Hypothalamus (tissue), 51 donors: ENCODE measurements at places on chromosomes 5 and 9.

- no peak for DNase-seq
These were observed 33.4 kb downstream of the C9orf85 start for GRCh38 chr9:71944754-71945375.

DNA sequence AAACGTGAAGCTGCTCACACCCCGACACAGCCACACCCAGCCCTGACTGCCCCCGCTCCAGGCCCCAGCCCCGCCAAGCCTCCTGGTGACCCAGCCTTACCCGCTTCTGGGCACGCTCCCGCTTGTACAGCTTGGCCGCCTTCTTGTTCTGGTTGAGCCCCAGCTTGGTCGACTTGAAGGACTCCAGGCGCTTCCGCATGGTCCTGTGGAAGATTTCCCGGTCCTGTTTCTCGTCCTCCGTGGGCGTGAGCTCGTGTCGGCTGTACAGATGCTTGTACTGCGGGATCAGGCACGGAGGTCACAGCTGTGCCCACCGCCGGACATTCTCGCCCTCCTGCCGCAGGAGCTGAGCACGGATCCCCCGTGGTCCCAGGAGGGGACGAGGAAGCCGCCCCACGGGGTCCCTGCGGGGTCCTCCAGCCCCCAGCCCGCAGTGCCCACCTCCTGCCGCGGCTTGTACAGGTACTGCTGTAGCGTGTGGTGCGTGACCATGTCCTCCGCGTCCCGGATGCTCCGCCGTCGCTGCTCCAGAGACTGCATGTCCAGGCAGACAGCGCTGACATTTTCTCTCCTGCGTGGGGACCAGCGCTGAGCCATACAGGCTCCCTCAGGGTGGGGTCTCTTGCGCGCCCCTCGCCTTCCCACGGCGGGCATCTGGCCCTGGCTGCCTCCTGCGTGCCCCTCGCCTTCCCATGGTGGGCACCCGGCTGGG, 33.3 kb downstream of the EXOC3 start:
- no peak for DNase-seq

GRCh38 chr5:169637549-169638121, 560 bp downstream of the DOCK2 start:
- DNase-seq = no peak

- no peak for DNase-seq
These were observed 17.8 kb downstream of the CDK7 start for GRCh38 chr5:69252437-69252836.

- DNase-seq = no peak
These were observed 79.6 kb downstream of the PHAX start for GRCh38 chr5:126680191-126680817.

GRCh38 chr9:17531642-17532254, 47.1 kb upstream of the SH3GL2 start:
- DNase-seq = no peak

DNA sequence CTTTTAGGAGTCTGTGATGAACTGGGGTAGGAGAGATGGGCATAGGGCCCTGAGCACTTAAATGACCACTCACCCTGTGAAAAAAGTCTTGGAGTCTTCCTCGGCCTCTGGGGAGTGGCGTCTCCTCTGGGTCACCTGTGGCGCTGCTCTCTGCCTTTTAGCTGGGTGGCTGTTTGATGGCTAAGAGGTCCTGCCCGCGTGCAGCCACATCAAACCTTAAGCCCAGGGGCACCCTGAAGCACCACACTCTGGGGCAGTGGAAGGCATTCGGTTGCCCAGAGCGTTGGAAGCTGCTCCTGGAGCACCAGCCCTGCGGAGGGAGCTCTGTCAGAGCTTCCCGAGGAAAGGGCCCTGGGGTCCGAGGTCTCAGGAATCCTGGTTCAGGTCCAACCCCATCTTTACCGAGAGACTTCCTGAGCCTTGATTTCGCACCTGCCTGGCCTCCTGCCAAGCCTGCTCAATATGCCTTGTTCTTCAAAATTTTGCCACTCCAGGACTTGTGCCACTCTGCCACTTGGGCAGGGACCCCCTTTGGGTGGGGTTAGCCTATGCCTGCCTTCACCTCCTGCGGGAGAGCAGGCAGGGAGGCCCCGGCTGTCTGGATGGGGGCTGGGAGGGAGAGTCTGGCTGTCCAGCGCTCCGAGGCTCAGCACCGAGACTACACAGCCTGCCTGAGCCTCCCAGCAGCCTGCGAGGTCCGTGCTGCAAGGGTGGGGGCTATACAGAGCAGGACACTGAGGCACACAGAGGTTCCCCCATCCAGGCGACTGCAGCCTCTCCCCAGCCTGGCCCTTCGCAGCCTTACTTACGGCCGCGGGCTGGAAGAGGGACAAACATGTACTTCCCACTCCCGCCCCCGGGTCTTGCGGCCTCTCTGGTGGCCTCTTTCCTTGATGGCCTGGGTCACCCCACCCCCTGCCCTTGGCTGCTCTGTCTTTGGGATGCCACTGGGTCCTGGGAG, 63.4 kb upstream of the RNU6ATAC start:
- DNase-seq = no peak

- DNase-seq = no peak
These were observed 50.0 kb downstream of the CD180 start for GRCh38 chr5:67146574-67146973.

DNA sequence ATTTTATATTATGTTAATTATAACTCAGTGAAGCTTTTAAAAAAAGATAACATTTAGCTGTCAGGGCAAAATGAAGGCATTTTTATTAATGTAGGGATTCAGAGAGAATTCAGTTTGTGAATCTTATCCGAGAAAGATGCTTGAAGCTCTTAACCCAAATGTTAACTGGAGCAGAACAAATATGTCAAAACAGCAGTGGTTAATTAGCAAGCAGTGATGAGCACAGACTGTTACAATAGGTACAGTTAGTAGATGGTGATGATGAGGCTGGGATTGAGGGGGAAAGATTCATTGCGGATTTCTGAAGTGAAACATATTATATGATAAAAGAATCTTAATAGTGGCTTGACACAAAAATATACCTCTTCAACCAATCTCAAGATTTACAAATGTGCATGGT, 356.7 kb downstream of the DIRAS2 start:
- DNase-seq = no peak

- DNase-seq = no peak
These were observed 143.3 kb downstream of the CMYA5 start for GRCh38 chr5:79832911-79833310.

- DNase-seq = no peak
These were observed 41.4 kb downstream of the PAX5 start for GRCh38 chr9:36992501-36993316.

DNA sequence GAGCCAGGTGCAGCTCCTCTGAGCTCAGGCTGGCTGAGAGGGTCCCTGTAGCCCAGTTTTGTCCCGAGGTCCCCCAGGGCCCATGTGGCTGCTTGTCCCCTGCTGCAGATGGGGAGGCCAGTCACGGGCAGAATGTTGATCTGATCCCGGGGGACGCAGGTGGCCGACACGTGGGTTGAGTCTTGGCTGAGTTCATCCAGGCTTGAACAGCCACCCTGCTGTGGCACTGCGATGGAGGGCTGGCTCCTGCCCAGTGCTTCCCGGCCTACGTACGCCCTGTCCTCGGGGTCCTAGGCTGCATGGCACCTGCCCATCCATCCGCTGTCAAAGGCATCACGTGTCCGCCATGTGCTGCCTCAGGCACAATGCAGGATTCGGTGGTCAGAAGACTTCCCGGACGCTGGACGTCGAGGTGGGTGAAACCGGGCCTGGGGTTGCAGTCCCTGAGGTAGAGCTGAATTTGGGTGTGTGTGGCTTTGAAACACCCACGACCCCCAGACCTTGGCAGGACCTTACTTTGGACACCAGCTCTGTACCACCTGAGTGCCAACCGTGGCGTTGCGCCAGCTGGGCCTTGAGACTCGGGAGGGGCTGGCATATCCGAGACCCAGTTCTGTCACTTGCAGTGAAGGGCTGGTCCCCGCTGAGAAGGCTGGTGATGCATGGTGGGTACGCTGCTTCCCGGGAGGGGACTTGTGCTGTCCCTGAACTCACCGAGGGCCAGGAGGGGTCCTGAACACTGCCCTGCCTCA, 22.3 kb downstream of the RXRA start:
- no peak for DNase-seq

DNA sequence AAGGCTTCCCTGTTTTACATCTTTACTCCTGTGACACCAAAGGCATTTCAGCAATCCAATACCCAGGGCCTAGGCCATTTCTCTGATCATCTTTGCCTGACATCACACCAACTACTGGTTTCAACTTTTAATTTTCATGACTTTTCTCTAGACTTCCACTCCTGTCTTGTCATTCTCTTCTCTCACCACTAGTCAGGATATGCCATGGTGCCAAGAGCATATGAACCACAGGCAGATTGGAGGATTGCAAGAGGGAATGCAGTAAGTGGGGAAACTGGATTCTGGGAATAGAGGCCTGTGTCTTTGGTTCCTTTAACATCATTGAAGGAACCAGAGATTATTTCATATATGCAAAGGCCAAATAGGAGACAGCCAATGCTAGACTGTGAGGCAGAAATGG, 69.3 kb downstream of the ANKRD31 start:
- no peak for DNase-seq

DNA sequence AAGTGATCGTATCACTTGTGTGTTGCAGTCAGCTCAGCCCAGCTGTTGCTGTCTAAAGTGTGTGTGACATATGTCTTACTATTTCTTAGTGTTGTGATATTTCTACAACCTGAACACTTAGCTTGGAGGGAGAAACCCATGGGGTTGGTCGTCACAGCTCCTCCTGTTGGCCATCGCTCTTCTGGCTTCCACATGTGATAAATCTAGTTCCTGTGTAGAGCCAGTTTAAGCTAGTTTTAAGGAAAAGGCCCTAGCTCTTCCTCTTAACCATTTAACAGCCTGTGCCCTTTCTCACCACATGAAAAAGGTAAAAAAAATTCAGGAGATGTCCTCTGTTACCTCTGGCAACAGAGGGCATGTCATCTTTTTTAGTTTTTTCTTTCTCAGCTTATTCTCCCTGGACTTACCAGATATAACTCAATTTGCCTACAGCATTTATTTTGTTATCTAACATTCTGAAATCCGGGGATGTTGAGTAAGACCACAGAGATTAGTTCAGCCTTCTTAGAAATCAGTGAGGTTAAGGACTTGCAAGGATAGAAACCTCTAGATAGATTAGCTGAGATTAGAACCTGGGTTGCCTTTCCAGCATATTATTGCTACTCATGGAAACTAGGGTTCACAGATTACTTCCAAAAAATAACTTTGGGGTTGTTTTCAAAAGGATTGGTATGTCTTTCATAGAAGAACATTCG, 100.4 kb downstream of the GAPVD1 start:
- no peak for DNase-seq

DNA sequence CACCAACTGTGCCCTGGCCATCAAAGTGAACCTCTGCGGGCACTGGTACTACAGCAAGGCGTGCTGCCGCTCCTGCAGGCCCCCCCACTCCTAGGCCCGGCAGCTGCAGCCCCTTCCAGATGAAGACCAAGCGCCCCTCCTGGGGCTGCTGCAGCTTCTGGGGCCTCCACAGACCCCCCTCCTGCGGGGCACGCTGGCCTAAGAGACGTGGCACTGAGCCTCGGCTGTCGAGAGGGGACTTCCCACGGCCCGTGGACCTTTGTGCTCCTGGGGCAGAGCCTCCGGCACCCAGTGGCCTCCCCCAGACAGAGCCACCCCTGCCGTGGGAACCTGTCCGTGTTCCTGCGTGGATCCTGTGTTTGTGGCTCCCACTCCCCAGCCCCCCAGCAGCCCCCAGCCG, 34.4 kb downstream of the FAM163B start:
- DNase-seq = no peak
